ENCODE measurements at places on chromosomes 1 and 21.
A peak's percentile ranks its signal among the peaks of the same experiment; 100 is the strongest.

- DNase-seq, result no peak
Observed at GRCh38 chr1:118931876-118932275, 56.3 kb downstream of the TBX15 start.

DNA sequence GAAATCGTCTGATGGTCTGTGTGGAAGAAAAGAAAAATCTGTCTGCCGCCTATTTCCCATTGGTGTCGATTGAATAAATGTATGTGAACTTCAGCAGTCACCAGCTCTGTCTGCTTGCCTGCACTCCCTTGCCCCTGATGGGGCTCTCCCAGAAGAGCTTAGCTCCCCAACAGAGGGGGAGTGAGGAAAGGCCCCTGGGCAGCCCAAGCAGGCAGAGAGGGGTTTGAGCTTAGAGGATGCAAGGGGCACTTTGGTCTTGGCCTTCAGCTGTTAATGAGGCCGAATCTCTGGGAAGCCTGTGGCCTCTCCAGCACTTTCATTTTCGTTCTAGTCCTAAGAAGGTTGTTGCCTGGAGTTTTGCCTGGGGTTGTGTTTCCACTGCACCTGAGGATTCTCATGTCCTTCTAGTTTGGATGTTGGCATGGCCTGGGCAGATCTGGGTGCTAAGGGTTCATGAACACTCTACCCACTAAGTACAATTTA lies 2.8 kb downstream of the FOXD2 start:
- no peak for DNase-seq

DNA sequence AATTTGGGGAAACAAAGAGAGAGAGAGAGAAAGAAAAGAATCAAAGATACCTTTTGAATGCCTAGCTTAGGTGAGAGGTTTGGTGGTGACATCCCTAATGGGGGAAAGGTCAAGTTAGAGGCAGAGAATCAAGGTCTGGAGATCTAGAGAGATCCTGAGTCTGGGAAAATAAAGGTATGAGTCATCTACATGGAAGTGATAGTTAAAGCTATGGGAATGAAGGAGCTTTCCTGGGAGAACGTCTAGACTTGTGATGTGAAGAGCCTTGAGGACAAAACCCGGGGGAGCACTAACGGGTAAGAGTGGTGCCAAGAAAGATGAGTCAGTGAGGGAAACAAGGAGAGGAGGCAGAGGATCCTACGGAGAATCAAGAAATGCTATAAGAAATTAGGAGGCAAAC lies 110.8 kb upstream of the RUNX1 start:
- no peak for DNase-seq

- DNase-seq, result no peak
Observed at GRCh38 chr1:29505532-29506220, 269.4 kb downstream of the PTPRU start.

GRCh38 chr1:211194826-211195225 lies 60.9 kb upstream of the KCNH1 start:
- no peak for DNase-seq

DNA sequence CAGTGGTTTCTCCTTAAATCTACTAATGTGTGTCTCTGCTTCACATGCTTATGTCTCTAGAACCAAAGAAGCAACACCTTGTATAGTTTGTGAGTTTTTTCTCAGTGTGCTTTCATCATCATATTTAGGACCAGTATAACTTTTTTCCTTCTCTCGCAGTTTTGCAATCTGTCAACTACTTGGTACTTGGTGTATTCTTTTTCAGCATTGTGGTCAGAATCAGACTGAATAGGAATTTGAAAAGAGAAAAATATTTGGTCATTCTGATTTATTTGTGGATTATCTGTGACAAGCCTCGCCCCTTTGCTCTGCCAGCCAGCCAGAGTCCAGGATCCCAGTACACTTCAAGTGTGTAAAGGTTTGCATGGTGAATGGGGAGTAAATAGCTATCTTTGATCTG lies 122.3 kb downstream of the C1orf21 start:
- DNase-seq, result no peak

- DNase-seq, result no peak
Observed at GRCh38 chr21:19228226-19228625, 824.6 kb upstream of the TMPRSS15 start.

- peak; percentile 68 for DNase-seq
Observed at GRCh38 chr1:26993237-26994019, at the start of gene TRNP1. TSS of gene TRNP1 (plus strand) at chr1:26993692. CDS start at chr1:26993787, 95 bp downstream.

- DNase-seq, result peak; percentile 95
Observed at GRCh38 chr1:1890506-1891348, at the start of gene GNB1. TSS of gene GNB1 (minus strand) at chr1:1891087. CDS start at chr1:1825453, 65,634 bp downstream.

- no peak for DNase-seq
Observed at GRCh38 chr1:235986869-235987268, 78.0 kb downstream of the NID1 start.
